Hypothalamus (tissue), 51 donors: ENCODE measurements at places on chromosomes 3 and 15.

DNA sequence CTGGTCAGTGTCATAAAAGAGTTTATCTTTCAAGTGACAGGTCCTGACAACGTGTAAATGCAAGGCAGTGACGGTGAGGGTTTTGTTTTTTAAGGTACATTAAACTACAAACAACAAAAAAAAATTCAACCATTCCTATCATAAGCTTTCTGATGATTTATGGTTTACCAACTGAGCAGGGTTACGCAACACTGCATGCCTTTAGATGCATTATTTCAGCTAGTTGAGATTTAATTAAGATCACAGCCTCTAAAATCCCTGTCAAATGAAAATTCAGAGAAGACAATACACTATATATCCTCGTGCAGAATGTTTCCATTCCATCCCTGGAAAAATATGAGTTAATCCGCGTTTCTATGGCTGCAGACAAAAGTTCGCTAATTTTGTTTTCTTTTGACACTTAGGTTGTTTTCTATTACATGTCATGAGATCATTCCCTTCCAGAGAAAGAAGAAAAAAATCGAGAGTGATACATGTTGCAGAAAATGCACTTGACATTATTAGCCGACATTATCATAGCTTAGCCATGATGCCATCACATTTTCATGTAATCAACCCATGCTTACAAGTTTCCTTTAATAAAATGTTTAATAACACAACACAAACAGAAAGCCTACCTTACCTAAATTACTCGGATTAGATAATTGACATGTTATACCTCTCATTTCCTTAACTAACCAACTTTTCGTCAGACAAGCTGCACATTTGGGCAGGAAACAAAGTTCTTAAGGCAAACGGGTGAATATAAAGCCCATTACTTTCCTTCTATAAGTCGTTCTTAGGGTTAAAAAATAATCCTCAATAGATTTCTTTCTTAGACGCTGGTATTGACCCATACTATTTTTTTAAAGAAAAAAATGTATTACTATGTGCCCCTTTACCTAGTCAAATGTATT lies 521.2 kb downstream of the FOXP1 start:
- DNase-seq: no peak

- no peak for DNase-seq
Observed at GRCh38 chr3:39190281-39191025, 1.9 kb downstream of the XIRP1 start.

DNA sequence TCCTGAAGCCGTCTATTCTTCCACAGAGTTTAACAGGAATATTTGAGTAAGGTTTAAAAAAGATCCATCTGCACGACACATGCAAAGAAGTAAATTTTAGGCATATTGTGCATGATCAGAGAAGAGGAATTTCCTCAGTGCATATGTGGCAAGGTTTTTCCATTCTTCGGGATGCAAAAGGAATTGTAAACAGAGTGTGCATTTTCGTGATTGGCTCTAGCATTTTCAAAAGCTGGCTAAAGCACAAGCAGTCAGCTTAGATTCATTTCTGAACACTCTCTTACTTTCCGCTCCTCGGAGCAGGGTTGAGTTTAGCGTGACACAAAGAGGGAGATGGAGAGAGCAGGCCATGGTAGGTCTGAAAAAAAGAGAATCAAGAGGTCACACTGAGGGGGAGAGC lies 128.2 kb downstream of the ADAMTS9 start:
- DNase-seq: no peak

DNA sequence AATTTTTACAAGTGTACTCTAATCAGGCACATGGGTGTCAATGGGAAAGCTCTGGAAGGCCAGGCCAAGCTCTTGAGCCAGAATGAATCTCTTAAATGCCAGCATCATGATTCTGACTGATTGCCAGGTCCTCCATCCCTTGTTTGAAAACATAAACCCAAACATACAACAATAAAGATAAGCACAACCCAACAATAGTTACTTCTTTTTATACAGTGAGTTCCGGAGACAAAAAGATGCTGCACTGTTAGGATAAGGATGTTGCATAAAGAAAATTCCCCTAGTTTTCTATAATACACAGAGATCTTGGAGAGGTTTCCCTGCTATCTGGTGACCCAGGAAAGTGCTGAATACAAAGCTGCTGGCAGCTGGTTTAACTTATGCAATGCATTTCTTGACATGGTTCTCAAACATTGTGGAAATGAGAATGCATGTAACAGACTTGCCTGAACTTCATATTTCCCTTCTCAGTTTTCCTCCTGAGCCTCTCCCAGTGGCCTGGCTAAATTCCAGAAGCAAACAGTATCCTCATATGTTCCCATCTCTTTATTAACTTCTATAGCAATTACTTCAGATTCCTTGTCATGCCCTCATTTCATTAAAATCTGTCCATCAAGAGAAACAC lies 180.1 kb upstream of the PRICKLE2 start:
- DNase-seq: no peak

DNA sequence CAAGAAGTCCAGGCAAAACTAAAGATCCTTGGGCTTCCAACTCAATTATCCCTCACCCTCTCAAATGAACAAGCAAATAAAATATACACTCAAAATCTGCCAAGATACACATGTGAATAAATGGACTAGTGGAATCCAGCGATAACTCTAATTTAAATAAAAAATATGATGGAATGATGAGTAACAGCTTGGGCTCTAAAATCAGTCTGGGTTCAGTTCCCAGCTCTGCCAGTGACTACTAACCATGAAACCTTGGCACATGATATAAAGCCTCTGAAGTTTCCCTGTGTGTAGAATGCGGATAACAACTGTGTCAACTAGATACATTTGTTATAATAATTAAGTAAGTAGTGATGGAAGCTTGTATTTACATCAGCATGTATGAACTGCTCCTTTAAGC lies 81.3 kb downstream of the CADPS start:
- no peak for DNase-seq

DNA sequence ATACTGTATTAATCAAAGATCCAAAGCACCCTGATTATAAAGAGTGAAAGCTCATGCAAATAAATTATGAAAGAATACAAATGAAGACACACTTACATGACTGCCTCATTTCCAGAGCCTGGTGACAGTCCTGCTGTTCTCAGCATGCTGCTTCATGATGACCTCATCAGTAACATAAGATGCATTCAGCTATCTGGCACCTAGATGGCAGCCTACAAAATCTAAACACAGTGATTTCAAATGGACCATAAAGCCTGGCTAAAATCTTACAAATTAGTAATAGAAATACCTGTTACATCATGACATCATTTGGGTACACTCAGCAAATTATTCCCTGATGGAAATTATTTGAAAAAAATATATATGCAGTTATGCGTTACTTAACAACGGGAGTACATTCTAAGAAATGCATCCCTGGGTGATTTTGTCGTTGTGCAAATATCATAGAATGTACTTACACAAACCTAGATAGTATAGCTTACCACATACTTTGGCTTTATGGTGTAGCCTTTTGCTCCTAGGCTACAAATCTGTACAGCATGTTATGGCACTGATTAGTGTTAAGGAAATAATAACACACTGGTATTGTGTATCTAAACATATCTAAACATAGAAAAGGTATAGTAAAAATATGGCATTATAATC lies 207.2 kb downstream of the EPHA3 start:
- DNase-seq: no peak

- no peak for DNase-seq
Observed at GRCh38 chr3:89966877-89967665, 859.6 kb downstream of the EPHA3 start.

GRCh38 chr3:172559020-172559419 lies 35.8 kb upstream of the TNFSF10 start:
- DNase-seq: no peak

- peak; percentile 92 for DNase-seq
Observed at GRCh38 chr3:53347261-53348064, at the start of gene DCP1A. TSS of gene DCP1A (minus strand) at chr3:53347543. CDS start at chr3:53347517, 26 bp downstream.

DNA sequence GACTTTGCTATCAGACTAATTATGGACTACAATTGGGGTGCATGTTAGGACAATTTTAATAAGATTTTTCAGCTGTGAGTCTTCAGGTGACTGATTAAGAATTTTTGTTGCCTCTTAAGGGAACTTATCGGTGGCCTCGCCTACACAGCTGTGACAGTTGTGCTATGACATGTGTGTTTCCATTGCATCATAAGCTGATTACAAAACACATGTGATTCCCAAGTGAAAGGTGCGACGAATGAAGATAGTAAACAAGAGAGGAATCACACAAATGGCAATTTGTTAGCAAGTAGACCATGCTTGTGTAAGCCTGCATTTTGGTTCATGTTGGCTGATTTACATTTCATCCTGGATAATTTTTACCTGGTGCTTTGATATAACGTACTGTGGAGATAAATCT lies 8.3 kb downstream of the ROBO2 start:
- DNase-seq: no peak

- no peak for DNase-seq
Observed at GRCh38 chr15:85711580-85712192, 83.0 kb downstream of the KLHL25 start.

GRCh38 chr15:53980021-53980420 lies 1.8 kb downstream of the UNC13C start:
- no peak for DNase-seq

- no peak for DNase-seq
Observed at GRCh38 chr3:43542328-43543043, 79.3 kb downstream of the ANO10 start.

- DNase-seq: no peak
Observed at GRCh38 chr15:59996298-59997041, 7.6 kb upstream of the FOXB1 start.

- no peak for DNase-seq
Observed at GRCh38 chr15:90234096-90234988, at the start of gene GDPGP1. TSS of gene GDPGP1 (plus strand) at chr15:90234209. CDS start at chr15:90240909, 6,700 bp downstream.

GRCh38 chr15:31373096-31373865 lies 46.6 kb downstream of the KLF13 start:
- no peak for DNase-seq

DNA sequence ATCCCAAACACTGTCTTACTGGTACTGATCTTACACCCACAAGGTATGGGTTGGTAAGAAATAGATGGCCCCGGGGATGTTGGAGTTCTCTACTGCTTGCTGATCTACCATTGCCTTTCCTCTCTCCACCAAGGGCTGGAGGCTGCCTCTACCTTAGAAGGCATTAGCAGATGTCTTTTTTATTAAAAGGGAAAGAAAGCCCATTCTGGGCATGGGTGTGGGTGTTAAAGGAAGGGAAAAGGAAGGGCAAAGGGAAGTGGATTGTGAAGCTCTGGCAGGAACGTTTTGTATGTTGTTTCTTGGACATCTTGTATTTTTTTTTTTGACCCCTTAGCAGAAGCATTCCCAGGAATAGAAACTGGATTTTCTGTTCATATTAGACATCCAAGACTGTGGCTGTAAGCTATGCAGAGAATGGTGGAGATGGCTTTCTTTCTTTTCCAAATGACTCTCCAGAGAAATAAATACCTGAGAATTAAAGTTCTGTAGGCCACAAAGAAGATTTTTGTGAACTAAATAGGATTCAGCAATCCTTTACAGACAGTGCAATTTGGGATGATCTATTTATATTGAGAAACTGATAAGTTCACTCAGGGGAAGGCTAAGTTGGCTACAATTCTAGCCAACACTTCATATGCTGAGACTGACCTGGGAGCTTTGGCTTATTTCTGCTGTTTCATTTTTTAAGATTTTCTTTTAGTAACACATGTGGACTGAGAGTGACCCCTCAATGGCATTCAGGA lies 108.8 kb downstream of the TOP2B start:
- no peak for DNase-seq

- DNase-seq: no peak
Observed at GRCh38 chr3:73029321-73029796, 32.1 kb upstream of the EBLN2 start.

DNA sequence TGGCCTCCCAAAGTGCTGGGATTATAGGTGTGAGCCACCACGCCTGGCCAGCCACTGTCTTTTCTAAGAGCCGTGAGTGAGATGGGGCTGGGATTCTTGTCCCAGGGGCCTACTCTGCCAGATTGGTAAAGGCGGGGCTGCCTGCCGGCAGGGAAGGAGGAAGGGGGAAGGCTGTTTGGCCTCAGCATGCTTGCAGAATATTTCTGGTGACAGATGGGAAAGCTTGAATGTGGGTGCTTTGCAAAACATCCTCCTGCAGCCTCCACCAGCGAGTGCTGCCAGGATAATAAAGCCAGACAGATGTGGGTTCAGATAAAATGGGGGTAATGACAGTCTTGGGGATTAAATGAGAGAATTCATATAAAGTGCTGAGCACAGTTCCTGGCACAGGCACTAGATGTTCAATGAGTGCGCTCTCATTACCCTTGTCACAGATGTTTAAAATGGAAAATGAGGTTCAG lies 19.8 kb upstream of the ACOX2 start:
- no peak for DNase-seq

DNA sequence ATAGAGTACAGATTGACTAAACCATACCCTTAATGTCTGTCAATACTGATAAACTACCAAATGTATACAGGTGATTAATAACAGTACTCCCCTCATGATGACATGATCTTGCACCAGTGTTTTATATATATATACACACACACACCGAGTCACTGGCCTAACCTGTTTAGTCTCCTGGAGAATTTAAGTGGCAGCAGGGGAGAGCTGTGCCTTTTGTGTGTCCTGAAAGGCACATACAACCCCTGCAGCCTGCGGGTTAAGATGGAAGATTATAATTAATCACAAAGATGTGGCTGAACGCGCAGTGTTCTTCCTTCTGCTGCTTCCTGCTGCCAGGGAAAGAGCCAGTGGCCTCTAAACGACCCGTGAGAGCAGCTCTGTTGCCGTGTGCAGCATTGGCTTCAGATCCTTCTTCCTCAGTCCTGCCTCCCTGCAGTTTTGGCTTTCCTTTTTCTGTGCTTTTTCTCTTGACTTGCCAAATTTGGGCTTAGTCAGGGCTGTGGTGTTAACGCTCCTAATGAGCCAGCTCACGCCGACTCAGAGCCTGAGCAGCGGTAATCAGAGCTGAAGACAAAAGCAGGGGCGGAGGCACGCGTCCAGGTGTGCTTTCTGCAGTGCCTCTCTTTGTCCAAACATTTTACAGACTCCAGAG lies 42.5 kb upstream of the UBE3A start:
- DNase-seq: peak; percentile 6

DNA sequence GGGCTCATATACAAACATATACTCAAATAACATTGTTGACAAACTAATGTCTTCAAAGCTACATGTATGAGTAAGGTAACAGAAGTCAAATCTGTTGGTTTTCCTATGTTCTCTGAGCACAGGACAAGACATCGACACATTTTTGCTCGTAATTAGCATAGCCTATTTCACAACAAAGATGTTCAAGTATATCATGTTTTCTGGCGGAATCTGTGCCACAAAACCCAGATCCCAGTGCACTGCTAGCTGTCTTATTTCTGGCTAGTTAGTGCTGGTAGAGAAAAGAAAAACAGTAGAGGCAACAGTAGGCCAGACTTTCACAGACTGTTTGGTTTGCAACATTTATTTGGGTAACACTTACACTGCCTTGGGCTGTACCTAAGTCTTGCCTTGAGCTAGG lies 51.2 kb downstream of the RUBCN start:
- DNase-seq: no peak
